ENCODE measurements at places on chromosomes 3 and 15.

DNA sequence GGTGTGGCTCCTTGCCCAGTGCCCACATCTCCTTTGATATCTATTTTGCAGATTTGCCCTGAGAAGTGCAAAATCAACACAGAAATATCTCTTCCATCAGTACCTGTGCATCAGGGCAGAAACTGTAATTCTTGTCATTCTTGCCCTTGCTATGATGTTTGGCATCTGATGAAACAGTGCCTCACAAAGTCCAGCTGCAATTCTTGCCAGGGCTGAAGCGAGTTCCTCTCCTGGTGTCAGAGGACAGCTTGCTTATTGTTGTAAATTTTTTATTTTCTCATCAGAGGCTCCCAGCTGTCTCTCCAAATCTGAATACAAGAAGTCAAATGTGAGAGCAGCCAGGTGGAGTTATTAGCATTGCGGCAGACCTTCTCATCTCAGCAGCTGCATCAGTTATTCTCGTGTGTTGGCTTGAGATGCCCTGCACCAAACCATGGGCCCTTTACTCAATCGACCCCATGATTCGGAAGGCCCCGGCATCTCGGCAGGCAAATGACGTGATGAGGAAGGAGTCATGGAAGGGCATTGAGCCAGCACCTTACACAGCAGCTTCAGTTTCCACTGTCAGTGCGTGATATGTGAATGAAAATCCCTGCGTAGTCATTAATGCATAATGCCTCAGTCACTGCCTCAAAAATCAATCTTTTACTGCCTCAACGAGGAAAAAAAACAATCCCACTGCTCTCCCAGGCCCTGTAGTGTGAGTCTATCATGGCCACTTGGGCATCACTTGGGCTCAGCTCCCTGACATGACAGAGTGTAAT is 93.4 kb downstream of the CCNL1 start:
- DNase-seq = no peak

DNA sequence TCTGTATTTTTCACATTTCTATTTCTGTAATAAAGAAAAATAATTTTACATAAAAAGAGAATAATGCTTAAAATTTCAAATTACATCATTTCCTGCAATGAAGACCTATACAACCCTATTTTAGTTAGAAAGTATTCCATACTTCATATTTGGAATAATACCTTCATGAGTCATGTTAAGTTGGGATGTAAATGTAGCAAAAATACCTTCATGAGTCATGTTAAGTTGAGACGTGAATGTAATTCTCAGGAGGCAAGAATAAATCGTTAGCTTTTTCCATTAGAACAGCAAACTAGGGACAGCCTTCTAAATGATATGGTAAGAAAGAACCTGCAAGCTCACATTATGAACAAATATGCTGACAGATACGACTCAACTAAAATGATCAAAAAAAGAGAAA is 91.9 kb downstream of the NAALADL2 start:
- no peak for DNase-seq

DNA sequence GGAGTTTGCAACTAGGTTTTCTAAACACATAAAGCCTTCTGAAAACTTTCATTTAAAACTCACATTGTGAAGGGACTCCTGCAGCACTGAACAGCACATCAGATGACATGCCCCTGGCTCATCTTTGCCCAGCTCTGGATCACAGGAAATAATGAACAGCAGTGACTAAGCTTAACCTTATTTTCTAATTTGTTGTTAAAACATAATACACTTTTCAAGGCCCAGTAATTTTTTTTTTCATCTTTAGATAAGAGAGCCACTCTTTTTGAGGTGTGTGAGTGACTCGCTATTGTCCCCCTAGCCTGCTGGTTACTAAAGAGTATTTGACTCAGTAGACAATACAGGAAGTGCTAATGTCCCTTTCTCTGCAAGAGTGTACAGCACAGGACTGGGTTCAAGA is 204.0 kb downstream of the OSBPL10 start:
- DNase-seq = no peak

GRCh38 chr3:178202194-178202593 is 334.0 kb upstream of the KCNMB2 start:
- DNase-seq = no peak

- no peak for DNase-seq
Measured at GRCh38 chr3:2765002-2765579, 345.1 kb downstream of the IL5RA start.

DNA sequence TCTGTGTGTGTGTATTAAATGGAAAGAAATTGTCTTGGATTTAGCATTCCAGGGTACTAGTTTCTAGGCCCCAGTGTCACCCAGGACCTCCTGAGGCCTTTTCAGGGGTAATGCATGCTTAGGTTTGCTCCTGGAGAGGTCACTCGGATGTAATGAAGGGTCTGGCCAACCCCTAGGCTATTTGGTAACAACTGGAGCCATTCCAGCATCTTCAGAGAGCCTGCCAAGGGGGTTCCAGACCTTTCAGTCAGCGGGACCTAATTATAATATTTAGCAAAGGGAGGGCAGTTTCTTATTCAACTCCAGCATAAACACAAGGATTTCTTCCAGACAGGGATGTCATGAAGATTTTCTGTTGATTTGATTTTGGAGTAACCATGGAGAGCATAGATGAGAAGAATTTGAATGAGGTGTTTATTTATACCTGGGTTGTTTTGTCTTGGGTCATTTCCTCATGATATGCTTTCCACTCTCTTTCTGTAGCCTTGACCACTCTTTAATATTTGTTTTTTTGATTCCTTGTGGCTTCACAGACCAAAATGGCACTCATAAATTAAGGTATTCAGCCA is 17.4 kb downstream of the KAT2B start:
- no peak for DNase-seq

DNA sequence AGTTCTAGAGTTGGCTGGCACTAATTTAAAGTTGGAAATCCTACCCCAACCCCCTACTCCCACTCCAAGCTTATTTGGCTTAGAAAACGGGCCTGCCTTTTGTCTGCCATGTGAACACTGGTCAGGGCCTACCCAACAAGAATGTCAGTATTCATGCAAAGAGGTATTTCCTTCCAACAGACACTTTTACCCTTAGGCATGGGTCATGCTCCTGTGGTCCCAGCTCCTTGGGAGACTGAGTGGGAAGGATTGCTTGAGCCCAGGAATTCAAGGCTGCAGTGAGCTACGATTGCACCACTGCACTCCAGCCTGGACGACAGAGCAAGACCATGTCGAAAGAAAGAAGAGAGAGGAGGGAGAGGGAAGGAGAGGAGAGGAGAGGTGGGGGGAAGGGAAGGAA is 137.5 kb upstream of the LRTM1 start:
- no peak for DNase-seq

All from stimulated activated CD4-positive, alpha-beta T cell treated with anti-CD3 and anti-CD28 coated beads, TNF-alpha, amount 100 ng/mL, for 24 hours (primary cell).